ENCODE measurements at places on chromosomes 1 and 21.
A peak's percentile ranks its signal among the peaks of the same experiment; 100 is the strongest.

DNA sequence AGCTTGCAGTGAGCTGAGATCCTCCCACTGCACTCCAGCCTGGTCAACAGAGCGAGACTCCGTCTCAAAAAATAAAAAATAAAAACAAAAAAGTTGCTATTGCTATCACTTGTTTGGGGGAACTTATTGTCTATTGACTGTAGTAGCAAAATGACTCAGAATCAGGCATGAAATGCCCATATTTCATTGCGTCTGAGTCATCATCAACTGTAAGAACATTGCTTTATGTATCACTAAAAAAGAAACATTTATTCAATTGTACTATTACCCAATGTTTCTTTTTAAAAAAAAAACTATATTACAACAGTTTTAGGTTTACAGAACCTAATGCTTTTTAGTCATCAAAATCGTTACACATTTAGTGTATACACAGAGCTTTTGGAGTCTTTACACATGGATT lies 91.0 kb upstream of the FMN2 start:
- DNase-seq: no peak

DNA sequence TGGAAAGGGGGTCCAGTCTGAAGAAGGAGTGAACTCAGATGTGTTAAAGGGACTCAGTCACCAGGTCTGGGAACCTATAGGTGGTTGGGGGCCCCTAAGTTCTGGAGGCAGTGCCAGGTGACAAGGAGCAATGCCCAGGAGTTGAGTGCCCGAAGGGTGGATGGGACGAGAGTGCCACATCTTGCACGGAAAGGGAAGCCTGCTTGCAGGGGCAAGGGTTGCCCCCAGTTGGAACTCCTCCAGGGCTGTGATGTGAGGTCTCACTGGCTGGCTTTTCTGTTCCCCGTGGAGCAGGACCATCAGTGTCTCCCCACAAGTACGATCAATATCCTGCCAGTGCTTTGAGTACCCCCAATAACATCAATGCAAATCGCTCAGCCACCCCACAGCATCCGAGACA lies 107.3 kb downstream of the TOMM20 start:
- DNase-seq: no peak

GRCh38 chr21:29523646-29524045 lies 224.9 kb downstream of the BACH1 start:
- DNase-seq: no peak

DNA sequence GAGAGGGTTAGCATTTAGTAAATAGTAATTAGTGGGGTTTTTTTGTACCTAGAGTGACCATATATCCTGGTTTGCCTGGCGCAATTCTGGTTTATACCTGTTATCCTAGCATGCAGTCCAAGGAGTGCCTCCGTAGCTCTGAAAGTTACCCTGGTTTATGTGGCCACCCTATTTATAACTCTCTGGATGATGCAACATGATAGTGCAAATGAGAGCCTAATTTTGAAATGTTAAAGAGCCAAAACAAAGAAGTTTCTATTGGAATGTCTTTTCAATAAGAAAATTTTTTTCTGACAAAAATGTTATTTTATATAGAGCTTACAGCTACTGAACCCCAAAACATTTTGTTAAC lies 5.7 kb downstream of the AHCYL1 start:
- DNase-seq: no peak

GRCh38 chr21:40765811-40766210 lies 81.1 kb downstream of the DSCAM start:
- no peak for DNase-seq

- DNase-seq: no peak
Observed at GRCh38 chr1:63971557-63971956, 197.7 kb downstream of the ROR1 start.

GRCh38 chr1:11487196-11487751 lies 8.3 kb downstream of the DISP3 start:
- no peak for DNase-seq

- no peak for DNase-seq
Observed at GRCh38 chr1:228109962-228110488, 926 bp upstream of the MRPL55 start.

- DNase-seq: no peak
Observed at GRCh38 chr21:35113064-35113463, 64.0 kb upstream of the RUNX1 start.

- no peak for DNase-seq
Observed at GRCh38 chr1:167429612-167430011, 88.7 kb downstream of the CD247 start.

GRCh38 chr1:109954041-109954512 lies 30.5 kb upstream of the AHCYL1 start:
- DNase-seq: no peak

GRCh38 chr1:28591708-28592320 lies at the start of gene RAB42:
RAB42 (plus strand) TSS chr1:28592265; CDS start chr1:28592512, 247 bp downstream.
- DNase-seq: no peak

- DNase-seq: no peak
Observed at GRCh38 chr1:228316589-228317387, 89.8 kb downstream of the TRIM11 start.

- DNase-seq: no peak
Observed at GRCh38 chr1:84013708-84014107, 14.8 kb upstream of the TTLL7 start.

- no peak for DNase-seq
Observed at GRCh38 chr1:93005252-93005598, 44.0 kb upstream of the DIPK1A start.

DNA sequence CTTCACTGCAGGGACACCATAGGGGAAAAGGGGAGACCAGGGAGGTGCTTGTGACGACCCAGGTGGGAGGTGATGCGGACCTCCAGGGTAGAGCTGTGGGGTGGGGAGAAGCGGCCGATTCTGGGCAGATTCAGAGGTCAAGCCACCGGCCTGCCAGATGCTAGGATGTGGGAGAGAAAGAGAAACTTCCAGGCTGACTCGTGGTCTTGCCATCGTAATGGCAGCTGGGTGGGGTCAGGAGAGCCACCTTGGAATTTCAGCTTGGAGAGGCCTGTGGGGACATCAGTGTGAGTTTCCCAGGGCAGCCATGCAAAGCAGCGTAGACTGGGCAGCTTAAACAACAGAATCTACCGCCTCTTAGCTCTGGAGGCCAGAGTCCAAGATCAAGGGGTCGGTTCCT lies 258.0 kb upstream of the VAMP3 start:
- DNase-seq: no peak

DNA sequence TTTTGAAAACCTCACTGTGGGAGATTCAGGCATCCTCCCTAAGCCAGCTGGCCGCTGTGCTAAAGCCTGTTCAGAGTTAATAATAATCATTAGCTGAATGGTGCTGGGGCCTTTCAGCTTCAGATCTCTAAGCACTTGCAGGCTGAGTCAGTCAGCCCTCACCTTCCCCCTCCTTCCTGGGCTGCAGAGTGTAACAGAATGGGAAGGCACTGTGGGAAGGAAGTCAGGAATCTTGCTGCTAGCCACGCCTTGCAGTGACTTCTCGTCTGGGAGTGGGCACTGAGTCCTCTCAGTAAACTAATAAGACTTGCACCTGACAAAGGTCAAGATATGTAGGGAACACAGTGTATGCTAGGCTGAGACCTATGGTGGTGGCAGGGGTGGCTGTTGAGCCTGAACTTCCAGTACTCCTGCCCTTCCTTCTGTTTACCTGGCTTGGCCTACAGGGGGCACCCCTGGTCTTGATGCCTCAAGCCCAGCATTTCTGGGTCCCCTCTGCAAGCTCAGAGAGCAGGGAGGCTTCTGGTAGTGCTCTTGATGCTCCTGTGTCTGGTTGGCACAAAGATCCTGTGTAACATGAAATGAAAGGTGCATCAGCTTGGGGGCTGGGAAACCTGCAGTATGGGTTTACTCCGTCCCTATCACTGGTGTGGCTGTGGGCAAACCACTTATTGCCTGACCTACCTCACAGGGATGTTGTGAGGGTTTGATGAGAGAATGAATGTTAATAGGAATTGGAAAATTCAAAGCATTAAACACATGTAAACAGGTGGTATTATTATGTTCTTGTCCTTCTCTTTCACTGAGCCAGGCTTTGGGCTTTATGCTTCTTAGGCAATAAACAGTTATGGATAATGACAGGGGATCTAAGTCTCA lies 6.0 kb downstream of the CYB561D1 start:
- peak; percentile 66 for DNase-seq

DNA sequence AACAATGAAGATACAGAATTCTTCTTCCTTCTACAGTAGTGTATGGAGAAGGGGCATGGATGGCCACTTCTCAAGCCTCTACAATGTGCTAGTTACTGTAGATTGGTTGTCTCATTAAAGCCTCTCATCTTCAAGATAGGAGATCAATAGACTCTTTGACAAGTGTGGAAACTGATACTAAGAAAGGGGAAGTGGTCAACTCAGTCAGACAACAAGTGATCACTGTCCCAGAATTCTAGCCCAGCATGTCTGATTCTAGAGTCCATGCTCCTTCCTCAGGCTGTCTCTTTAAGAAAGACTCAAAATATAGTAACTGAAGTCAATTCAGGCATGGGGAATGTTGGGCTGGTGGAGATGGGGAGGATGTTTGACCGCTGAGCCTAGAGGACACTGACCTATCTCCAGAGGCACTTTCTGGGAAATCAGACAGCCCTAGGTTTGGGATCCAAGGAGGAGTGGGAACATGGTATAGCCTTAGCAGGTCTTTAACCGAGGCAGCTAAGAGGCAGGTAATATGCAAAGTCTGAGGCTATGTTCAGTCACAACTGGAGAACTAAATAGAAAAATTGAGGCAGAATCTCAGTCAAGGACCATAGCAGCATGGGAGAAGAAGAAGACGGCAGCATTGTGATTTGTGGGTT lies 39.3 kb upstream of the EYA3 start:
- no peak for DNase-seq

DNA sequence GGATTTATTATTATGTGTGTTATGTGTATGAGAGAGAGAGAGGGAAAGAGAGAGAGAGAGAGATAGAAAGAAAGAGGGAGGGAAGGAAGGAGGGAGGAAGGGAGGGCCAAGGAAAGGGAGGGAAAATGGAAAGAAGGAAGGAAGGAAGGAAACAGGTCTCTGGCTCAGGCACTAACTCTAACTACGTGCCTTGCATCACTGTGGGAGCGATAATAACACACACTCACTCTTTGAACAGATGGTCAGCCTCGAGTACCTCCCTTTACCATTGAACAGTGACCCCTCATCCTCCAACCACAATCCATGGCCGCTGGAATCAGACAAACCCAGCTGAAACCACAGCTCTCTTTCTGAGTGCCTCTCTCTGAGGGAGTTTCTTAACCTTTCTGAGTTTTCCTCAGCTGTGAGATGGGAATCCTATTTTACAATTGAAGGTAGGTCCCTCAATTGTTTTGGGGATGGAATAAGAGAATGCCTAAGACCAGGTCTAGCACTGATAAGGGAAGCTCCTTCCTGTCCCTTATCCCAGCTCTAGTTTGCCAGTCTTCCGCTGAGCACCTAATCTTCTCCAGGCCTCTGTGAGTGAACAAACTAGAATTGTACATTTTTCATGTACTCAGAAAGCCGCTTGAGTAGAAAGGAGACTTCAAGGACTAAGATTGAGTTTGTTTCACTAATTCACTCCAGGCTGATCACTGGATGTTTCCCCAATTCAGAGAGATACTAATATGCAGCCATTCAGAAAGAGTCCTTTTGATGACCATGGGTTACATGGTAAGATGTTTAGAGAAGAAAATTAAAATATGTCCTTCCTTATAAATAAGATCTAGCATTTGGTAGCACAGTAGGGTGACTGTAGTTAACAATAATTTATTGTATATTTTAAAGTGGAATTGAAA lies 62.8 kb downstream of the IRF2BP2 start:
- no peak for DNase-seq

GRCh38 chr21:43190951-43191350 lies 22.1 kb downstream of the CRYAA start:
- DNase-seq: no peak

DNA sequence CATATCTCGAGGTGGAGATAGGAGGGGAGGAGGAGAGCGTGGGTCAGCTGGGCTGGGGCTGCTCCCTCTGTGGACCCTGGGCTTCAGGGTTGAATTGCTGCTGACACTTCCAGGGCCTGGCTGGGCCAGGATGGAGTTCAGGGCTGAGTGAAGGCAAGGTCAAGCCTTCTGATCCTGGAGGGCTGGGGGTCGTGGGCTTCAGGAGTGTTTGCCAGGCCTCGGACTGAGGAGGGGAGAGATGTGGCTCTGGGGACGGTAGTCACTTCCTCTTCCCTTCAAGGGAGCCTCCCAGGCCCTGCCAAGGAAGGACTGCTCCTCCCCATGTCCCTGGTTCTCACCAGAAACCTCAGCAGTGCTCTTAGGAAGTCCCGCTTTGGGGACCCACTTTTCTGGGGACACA lies 12.1 kb upstream of the FAM131C start:
- DNase-seq: no peak

DNA sequence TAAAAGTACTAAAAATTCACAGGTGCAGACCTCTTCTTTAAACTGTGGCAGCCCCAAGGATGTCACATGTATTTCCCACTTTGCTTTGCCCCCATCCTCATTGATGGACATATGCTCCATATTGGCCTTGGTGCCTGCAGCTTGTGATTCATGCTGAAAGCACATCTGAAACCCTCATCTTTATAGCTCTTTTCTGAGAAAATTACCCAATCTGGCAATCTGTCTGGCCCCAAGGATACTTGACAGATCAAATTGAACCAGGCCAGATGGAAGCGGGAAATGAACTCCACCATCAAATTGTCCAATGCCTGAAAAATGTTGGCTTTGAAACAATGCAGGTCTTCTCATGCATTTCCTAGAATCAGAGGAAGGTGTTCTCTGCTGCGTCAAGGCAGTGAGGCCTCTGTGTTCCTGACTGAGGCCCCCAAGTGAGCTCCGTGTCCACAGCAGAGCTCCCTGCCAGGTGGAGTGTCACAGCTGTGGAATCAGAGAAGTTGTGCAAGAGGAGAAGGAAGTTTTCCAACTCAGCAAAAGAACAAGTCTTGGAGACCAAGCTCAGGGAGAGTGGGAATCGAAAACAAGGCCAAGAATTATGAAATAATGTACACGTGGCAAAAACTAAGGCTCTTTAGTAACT lies 323.7 kb downstream of the PLPP3 start:
- DNase-seq: no peak

GRCh38 chr1:169368406-169368769 lies 393 bp downstream of the BLZF1 start:
- DNase-seq: peak; percentile 34

DNA sequence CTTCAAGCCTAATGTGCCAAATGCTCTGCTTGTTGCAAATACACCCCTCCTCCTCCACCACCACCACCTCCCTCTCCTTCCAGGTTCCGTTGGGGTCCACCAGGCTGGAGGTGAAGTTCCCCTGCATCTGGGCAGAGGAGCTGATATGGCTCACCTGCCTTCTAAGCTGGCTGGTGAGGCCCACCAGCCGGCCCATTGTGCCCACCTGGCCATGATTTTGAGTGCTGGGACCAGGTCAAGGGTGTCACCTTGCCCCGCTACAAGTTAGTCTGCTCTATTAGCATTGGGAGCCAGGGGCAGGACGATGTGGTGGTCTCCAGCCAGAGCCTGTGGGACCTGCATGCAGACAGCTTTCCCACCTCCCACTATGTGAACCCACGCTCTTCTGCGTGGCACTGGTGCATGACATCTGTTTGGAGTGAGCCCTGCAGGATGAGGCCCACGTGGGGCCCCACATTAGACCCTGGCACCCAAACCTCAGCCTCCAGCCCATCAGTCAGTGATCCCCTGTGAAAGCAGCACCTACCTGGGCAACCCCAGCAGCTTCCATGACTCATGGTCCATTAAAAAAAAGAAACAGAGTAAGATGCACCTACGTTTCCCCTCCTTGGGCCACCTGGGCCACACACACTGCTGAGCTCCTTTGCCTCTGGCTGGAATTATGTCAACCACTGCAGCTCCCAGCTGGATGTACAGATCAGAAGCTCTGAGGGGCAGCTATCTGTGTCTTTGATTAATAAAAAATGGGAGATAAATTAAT lies 15.6 kb upstream of the CDCP2 start:
- DNase-seq: no peak
